ENCODE measurements at places on chromosomes 3 and 15.

DNA sequence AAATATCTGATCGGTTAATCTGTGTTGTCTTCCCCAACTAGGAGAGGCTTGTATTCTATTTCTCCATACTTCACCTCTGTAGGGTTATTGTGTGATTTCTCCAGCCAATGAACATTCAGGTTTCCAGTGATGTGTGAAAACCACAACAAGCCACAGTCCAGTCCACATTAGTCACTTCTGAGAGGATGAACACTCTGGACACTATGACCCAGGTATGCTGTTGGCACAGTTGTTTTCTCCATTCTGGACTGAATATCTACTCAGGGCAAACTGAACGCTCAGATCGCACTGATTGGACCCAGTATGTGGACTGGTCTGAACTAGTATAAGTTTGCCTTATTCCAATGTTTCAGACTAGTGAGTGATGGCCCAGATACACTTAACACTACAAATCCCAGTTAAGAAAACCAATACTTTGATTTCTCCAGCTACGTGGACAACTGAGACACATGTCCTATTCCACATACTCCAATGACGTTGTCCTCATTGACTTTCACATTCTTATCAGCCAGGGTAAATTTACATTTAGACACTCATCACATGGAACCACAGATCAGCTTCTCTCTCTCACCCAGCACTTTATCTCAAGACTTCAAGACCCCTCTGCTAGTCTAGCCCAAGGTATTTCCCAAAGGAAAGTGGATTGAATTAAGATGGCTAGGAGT, 587.4 kb upstream of the SGO1 start:
- DNase-seq = no peak

DNA sequence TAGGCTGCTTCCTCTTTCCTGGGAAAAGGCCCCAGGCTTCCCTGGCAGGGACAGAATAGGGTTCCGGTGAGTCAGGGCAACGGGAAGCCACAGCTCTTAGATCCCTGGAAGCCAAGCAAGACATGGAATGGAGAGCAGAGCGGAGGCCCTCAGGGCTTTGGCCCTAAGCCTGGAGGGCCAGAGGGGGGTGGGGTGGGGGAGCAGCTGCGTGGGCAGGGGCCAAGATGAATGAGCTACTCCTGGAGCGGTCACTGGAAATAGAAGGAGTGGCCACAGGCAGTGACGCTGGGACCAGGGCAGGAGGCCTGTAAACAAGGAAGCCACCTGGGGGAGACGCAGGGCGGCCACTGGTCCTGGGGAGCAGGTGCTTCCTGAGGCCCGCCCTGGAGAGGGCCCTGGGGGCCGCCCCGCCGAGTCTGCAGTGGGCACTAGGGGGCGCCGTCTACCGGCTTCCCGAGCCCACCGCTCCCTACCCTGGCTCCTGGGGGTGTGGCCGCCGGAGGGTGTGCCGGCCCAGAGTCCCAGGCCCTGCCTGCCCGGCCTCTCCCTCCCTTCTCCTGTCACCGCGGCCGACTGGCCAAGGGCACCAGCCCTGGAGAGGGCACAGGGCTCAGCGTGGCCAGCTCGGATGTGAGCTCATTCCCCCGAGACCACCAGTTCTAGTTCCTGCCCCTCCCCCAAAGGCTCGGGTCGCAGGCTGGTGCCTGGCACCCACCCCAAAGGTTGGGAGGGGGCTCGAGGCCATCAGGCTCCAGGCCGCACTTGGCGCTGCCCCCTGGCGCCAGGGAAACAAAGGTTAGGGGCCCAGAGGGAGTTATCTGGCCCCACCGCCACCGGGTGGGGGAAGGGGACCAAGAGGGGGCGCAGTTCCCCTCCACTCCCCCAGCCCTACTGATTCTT, 12.1 kb downstream of the VPS18 start:
- peak; percentile 91 for DNase-seq

DNA sequence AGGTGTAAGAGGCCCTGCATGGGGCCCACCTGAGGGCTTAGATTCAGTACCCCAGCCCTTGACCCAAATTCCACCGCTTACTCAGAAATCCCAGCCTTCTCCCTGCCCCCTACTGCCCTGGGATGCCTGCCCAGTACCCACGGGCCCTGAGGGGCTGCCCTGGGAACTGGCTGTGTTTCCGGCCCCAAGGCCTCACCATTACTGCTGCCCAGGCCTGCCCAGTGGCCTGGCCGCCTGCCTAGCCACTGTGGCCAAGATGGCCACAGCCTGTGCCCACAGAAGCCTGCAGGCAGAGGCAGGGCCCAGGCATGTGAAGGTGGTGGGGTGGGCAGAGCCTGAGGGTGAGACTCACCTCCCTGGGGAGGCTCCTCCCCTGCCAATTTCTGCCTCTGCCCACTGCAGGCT, 6.1 kb upstream of the PRKCD start:
- no peak for DNase-seq

- DNase-seq = no peak
Observed at GRCh38 chr3:46303240-46303639, 50.7 kb upstream of the CCR2 start.

- DNase-seq = no peak
Observed at GRCh38 chr3:27629366-27629765, 92.8 kb downstream of the EOMES start.

Measured in suprapubic skin (tissue), 4 donors.